ENCODE measurements at places on chromosomes 13 and 19. TPM values are rescaled to one million over a fixed set of nuclear protein-coding genes. Genes with fewer than 3 reads are reported as not detected.

GRCh38 chr19:50422397-50423278, 3.9 kb downstream of the SPIB start:
- no peak for DNase-seq

Gene CEACAM18
- not detected for total RNA-seq

- no peak for DNase-seq
Measured at GRCh38 chr13:66543780-66544179, 686.4 kb downstream of the PCDH9 start.

Gene SMIM7
- total RNA-seq, result 35.2 TPM

DNA sequence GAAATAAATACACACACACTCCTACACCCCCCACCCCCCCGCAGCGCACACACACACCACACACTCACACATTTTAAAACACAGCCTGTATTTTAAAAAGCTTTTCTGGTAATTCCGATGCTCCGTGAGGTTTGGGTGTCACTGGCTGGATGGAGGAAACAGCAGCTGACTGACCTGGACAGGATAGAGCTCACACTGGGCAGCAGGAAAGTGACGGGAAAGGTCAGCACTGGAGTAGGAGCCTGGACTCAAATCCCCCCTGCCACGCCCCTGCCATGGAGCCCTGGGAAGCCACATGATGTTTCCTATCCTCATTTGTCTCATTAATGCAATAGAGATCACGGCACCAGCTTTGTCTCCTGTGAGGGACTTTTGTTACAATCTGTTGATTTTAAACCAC, 49.3 kb upstream of the STARD13 start:
- DNase-seq, result no peak

- no peak for DNase-seq
Measured at GRCh38 chr13:100773429-100773828, 98.8 kb upstream of the TMTC4 start.

DNA sequence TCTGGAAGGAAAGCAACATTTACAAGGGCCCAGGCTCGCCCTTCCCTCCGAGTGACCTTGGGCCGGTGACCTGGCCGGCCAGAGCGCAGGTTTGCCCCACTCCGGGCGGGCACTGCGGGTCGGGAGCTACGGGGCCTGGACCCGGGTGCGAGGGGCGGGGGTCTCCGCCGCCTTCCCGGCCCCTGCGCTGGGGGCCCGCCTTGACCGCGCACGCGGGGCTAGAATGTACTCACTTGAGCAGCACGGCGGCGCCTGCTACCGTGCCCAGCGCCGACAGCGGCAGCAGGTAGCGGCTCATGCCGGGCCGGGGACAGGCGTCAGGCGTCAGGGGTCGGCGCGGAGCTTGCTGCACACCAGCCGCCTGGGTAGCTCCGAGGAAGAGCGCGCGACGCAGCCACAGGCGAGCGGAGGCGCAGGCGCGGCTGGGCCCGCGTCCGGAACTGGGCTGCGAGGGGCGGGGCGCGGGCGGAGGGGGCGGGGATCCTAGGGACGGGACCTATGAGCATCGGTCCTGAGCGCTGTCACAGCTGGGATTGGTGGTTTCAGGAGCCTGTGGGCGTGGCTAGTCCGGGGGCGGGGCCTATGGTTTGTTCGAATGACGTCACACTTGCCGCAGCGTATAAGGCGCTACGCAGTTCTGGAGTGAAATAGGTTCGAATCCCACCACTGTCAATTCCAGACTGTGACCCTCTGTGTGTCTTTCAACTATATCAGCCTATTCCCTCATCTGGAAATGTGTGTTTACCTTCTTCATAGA, at the start of gene RDH13:
Gene RDH13, minus strand, starts transcription at position 414 of the 757 bp plus-strand sequence. Its CDS starts 116 bp downstream, at position 298.
- peak; percentile 98 for DNase-seq

GRCh38 chr13:21175656-21176214, 617 bp downstream of the SKA3 start:
- DNase-seq, result no peak

DNA sequence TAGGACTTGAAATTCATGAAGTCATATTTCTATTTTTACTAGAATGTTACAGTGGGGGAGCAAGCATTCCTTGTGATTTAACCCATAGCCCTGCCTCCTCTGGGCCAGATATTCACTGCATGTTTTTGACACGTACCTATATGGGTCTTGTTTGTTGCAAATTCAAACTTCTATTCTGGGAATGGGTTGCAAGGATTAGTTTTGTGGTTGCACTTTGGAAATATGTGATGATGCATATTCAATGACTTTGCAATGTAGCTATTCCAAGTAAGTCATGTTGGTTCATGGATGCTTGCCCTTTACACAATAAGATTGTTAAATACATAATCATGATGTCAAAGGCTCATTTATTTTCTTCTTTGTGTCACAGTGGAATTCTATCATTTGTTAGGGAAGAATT, 440.8 kb downstream of the TDRD3 start:
- no peak for DNase-seq

DNA sequence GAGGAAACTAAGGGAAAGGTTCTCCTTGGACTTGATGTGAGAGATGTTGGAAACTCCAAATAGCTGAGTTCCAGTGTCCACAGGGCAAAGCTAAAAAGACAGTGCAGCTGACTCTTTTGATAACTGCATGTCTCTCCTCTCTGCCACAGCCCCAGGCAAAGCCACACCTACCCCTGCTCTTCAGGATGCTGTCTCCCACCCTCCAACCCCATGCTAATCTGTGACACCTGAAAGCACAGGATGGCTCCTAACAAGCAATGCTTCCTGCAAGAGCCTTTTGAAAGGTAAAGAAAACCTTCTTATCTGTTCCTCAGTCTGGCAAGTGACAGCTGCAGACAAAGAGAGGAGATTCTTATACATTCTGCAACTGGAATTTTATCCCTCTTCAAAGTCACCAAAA, 14.5 kb downstream of the SLC46A3 start:
- DNase-seq, result no peak
